ENCODE measurements at places on chromosomes 3 and 15.

- DNase-seq = peak; percentile 25
Observed at GRCh38 chr15:34987609-34988026, 469 bp downstream of the ZNF770 start.

DNA sequence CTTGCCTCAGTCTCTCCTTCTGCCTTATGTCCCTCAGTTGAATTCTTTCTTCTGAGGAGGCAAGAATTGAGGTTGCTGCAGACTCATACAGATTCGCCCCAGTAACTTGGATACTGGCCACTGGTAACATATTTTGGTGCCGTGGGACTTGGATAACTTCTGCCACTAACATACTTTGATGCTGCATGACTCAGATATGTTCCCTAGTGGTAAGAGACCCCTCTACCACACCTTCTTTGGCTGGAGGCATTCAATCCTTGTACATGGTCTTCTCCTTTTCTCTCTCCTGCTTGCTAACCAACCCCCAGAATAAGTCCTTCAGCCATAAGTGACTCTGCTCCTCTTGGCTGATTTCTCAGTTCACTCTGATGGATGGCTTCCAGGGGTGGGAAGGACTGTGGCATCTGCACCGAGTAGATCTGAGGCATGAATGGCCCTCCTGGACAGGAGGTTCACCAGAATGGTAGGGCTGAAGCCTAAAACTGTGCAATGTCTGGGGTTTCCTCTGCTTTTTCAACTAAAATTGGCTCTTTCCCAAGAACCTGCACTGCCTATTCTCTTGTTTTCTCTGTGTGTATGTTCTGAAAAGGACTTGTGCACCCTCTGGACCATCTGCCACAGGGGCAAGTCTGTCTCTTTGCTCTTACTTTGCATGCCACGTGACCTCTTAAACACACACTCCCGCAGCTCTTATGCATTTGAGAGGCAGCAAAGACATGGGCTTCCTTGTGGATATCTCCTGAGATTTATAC lies 55.5 kb upstream of the FSTL1 start:
- peak; percentile 56 for DNase-seq

DNA sequence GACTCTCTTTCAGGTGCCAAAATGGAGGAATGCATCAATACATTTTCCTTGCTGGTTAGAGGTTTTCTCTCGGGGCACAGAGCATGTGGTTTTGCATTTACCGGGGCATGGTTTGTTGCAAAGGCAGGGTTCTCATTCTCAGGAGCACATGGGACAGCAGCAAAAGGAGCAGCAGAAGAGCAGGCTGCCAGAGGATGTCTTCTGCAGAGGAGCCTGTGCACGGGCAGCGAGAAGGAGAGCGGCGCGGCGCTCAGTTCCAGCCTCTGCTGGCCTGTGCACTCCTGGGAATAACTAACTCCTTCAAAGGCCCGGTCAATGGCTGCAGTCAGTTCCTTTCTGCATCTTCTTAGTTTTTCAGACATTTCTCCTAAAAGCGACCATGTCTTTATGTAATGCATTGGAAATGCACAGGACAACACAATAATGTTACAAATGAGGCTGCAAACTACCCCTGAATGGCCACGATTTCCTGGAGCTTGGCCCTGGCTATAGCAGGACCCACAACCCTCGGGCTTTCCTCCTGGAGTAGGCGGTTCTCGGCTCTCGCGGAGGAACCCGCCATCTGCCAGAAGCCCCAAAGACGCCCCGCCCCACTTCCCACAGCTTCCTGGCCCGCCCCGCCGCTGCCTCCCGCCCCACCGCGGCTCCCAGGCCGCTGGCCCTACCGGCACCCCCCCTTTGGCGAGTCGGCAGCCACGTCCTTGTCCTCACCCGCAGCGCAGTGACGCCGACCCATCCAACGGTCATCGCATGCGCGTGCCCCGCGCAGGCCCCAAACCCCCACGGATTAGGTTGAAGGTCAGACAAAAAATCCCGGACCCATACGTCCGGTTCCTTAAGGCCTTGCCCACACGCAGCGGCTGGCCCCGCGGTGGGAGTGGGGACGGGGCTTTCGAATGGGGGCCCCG lies at the start of gene C3orf62:
TSS of gene C3orf62 (minus strand) at position 758 of the 908 bp plus-strand sequence. CDS start at position 398, 360 bp downstream.
- DNase-seq = peak; percentile 84

DNA sequence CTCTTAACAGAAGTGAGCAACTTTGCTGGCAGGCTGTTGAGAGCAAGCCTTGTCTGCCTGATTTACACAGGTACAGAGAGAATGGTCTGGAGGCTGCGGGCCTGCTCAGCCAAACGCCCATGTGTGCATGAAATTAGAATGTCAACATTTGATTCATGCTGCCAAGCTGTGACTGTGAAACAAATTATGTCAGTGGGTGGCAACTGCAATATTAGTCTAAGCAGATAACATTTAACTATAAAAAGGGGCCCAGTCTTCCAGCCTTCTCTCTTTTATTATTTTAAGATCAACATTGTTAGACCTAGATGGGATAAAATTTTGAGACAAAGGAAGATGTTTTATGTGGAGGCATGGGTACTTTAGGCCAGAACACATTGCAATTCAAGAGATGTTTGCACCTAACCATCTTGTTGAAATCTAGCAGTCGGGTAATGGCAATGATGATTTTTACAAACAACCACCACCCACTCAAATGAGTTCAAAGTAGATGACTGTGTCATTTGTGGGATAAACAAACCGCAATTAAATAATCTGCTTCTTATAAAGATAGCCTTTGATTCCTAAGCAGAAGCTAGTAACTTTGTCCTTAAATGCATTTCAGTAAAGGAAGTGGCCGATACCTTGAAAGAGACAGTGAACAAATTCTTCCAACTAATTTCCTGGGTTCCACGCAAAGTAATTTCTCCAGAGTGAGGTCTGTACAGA lies 70.2 kb downstream of the FOXB1 start:
- peak; percentile 17 for DNase-seq

- DNase-seq = peak; percentile 61
Observed at GRCh38 chr3:12954891-12955650, 113.7 kb upstream of the RPL32 start.

DNA sequence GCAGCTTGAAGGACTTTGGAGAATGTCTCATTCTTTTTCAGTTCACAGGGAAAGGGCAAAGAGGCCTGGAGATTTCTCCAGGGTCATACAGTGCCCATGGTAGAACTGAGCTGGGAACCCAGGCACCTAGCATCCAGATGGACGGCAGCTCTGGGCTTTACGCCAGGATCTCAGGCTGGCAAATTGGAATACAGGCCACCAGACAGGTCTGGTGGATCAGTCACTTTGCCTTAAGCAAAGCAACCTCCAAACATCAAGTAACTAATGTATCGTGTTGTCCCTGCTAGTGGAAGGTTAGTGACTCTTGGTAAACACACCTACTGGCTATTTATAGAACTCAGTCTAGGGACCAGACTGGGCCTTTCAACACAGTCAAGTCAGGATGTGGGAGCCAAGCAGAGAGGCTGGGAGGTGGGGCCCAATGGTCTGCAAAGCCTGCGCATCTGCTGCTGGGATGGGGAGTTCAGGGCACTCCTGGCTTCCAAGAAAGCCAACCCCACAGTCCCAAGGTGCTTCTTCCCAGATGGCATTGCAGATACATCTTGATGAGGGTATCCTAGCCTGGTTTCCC lies 30.2 kb downstream of the RPLP1 start:
- no peak for DNase-seq

GRCh38 chr15:84785053-84785452 lies 32.1 kb upstream of the ALPK3 start:
- no peak for DNase-seq

DNA sequence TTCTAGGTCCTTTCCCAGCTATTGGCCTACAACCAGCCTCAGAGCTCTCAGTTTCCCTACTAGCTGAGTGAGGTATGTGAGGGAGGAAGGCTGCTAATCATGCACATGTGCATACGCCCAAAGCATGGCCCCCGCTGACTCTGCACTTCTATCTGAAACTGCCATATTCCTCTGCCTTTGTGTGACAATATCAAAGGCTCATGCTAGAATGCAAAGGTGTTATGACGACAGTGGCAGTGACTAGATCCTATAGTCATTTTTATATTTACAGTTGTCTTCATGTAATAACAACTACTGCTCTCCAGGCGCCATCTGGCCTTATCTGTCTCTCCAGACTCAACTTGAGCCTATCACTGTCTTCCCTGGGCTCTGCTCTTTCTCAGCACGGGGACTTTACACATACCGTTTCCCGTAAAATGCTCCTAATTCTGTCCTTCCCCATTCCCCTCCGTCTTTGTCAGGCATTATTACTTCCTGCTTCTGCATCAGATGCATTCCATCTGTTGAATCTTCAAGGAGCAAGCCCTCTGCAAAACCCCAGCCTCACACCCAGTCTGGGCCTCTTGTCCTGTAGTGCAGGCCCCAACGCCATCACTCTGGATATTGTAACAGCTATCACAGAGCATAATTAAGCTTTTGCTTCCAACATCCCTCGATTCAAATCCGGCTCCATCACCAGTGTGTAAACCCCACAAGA lies 102.5 kb downstream of the PDCD6IP start:
- DNase-seq = no peak

GRCh38 chr3:42214565-42215283 lies 51.3 kb downstream of the CCK start:
- no peak for DNase-seq

DNA sequence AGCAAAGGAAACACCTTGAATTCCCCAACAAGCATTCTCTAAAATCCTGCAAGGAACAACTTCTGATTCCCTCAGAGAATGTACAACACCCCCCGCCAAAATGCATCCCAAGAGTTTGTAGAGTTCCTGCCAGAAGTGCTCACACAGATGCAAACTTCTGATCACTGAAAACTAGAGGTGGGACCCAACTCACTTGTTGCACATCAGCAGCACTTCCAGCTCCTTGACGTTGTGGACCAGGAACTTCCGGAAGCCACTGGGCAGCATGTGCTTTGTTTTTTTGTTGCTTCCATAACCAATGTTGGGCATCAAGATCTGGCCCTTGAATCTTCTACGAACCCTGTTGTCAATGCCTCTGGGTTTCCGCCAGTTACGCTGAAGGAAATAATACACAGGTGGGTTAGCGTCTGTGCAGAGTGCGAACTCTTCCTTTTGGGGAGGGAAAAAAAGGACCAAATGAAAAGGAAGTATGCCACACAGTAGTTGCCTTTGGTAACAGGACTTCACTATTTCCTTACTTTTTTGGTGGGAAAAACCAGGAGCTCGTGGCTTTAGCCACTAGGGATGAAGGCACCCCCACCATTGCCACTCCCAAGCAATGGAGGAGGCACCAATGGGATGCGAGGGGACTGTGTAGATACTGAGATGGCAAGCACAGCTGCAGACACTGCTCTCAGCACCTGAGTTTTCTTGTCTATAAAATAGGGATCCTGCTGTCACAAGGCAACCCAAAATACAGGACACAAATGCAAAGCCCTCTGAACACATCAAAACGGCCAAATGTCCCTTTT lies 2.0 kb downstream of the RPL32 start:
- no peak for DNase-seq

- DNase-seq = no peak
Observed at GRCh38 chr3:56879436-56880215, 77.9 kb upstream of the ARHGEF3 start.

DNA sequence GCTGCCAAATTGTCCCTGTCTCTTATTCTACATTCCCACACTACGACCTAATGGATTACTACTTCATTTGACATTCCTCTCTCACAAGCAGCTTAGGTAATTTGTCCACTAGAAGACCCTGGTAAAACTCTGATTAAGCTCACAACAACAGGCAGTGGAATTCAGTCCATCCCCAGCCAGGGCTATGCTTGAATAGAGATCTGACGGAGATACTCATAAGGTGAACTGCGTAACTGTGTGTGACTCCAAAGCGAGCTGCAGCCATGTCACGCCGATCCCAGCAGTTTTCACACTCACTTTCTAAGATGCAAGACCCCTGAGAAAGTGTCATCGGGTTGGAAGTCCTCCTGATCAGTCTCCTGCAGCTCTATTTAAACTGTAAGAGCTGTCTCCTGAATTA lies 25.7 kb upstream of the ROBO2 start:
- DNase-seq = no peak

DNA sequence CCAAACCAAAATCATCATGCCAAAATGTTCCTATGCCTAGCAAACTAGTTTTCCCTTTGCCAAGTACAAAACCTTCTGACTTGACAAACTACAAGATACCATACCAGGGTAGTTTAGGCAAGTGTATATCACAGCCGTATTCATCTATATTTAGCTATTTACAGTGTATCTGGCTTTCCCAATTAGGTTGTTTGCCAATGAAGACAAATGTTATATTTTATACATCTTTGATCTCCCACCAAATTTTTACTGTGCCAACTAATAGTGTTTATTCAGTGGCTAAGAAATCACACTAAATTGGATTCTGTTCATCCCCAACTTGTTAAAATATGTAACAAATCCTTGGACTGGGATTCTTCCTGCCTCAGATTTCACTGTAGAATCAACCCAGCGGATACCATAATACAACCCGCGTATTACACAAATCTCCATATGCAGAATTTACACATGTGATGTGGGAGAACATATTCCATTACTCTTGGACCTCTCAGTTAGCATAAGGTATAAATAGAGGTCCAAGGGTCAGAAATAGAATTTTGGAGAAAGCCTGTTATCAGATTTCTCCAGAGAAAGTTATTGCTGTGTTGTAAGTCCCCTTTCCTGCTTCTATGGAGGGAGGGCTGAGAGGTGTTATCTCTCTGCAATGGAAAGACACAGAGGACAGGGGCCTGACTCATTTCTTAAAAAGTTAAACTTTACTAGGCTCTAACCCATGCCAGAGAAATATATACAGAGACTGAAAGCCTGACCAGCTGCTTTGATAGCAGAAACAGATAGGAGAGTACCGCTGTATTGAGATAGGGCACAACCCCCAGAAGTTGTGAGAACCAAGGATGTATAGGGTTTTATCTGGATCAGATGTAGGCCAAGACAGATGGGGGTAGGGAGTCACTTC lies 467.0 kb downstream of the FGF12 start:
- DNase-seq = no peak

GRCh38 chr3:177350121-177350520 lies 152.8 kb upstream of the TBL1XR1 start:
- DNase-seq = no peak

- peak; percentile 34 for DNase-seq
Observed at GRCh38 chr3:74139648-74140047, 474.8 kb downstream of the CNTN3 start.

DNA sequence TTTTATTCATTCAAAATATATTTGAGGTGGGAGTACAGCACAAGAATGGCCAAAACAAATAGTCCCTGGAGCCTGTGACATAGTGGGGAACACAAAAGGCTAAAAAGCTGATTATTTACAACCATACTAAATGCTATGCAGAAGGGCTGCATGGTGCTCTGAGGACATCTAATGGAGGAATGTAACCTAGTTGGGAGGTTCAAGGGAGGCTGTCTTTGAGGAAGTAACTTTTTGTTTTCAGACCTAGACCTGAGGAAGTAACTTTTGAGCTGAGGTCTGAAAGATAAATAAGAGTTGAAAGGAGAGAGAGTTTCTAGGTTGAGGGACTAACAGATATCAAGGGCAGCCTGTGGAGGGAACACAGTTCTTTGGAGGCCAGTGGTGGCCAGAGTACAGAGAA lies 34.8 kb upstream of the RASA2 start:
- DNase-seq = peak; percentile 48

Data from G401 (cell line).